ENCODE measurements at places on chromosomes 6 and 20.

DNA sequence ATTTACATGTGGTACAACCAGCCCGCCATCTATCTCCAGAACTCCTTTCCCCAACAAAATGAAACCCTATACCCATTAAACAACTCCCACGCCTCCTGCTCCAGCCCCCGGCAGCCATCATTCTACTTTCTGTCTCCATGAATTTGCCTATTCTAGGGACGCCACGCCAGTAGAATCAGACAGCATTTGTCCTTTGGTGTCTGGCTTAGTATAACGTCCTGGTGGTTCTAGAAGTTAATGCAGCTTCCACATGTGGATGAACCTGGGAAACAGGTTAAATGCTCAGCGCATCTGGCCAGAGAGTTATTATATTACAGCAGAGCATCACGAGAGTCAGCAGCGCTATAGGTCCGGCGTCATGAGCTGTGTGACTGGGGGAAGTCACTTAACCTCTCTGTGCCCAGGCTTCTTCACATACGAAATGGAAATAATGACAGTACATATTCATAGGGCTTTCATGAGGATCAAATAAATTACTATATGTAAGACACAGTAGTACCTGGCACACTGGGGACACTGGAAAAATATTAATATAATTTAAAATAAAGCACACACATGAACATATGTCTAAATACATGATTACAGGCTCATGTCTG, 178.7 kb upstream of the TAB2 start:
- DNase-seq = no peak

GRCh38 chr6:16238963-16239797, 793 bp downstream of the GMPR start:
- peak; percentile 28 for DNase-seq

- DNase-seq = peak; percentile 55
Observed at GRCh38 chr6:28586962-28587745, 61.5 kb downstream of the GPX5 start.

DNA sequence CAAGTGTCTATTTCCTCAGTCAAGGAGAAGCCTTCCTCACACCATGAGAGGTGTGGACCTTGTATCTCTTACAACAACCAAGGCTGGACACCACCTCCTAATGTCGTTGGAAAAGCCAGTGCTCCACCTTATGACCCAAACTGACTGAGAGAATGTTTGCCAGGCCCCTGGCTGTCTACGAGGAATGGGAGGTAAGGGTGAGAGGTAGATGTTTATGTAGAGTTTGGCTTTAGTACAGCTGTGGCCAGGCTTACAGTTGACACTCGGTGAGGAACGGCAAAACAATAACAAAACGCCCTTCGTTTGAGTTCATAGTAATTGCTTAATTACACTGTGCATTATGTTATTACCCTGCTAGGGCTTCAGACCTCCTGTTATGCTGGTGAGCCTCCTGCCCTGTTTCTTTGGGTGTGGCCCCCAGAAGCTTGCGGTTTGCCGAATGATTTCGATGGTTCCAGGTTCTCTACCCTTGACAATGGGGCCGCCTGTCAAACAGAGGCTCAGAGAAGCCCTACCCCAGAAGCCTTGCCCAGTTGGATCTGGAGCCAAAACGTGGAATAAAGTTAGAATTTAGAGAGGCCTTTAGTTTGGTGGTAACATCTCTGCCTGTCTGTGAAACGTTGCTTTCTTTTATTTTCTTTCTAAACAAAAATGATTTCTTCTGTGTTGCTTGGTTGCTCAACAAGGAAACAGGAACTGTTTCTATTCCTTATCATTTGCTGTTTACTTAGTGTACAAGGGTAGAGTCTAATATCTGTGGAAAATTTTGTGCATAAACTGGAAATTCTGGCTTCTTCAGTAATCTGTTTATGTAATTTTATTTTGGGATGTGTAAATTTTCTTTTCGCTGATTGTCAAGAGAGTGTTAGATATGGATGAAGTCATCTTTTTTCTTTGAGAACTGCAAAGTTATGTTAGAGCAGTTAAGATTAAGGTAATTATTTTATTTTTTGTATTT, 60.4 kb upstream of the FOXQ1 start:
- DNase-seq = no peak

GRCh38 chr6:170279977-170280688, 10.7 kb downstream of the DLL1 start:
- DNase-seq = no peak

- no peak for DNase-seq
Observed at GRCh38 chr6:135521431-135521830, 23.9 kb upstream of the AHI1 start.

DNA sequence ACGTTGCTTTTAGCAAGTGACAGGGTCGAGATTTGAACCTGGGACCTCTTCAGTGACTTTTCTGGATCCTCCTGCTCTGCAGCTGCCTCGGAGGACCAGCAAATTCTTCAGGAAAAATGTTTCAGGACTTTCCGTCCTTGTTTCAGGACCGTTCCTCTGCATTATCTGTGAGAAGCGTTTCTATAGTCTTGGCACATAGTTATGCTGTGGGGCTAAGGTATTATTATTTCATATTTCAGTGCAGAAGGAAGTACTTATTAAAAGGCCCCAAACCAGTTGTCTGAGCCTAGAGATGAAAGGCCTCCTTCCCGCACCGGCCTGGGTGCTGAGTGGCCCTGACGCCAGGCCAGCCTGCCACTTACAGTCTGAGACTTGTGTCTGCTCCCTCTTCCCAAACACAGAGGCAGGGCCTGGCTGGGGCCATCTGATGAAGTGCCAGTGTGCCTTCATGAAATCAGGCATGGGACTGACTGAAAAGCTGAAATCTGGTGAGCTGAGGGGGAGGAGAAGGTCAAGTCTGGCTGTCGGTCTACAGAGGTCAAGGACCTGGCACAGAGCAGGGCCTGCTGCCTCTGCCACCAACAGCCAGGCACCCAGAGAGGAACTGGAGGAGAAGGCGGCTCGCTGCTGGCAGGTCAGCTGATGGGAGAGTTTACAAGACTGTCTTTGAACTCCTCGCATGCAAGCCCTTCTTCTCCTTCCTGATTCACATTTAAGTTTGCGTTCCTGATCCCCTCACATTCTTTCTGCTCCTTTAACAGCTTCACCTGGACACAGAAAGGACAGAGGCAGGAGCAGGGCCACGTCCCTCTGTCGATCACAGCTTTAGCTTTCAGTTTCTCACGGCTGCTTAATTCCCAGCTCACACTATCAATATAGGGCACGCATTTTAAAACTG, 8.9 kb upstream of the QKI start:
- DNase-seq = no peak

GRCh38 chr6:159842035-159842434, 42.0 kb downstream of the PNLDC1 start:
- no peak for DNase-seq

GRCh38 chr6:137341681-137342195, 122.6 kb upstream of the IFNGR1 start:
- DNase-seq = no peak

GRCh38 chr6:33276864-33277662, at the start of gene B3GALT4:
Gene B3GALT4 (plus strand): TSS chr6:33277123. CDS start chr6:33277420, 297 bp downstream.
- no peak for DNase-seq

- no peak for DNase-seq
Observed at GRCh38 chr6:141209890-141210289, 922.8 kb upstream of the GJE1 start.

DNA sequence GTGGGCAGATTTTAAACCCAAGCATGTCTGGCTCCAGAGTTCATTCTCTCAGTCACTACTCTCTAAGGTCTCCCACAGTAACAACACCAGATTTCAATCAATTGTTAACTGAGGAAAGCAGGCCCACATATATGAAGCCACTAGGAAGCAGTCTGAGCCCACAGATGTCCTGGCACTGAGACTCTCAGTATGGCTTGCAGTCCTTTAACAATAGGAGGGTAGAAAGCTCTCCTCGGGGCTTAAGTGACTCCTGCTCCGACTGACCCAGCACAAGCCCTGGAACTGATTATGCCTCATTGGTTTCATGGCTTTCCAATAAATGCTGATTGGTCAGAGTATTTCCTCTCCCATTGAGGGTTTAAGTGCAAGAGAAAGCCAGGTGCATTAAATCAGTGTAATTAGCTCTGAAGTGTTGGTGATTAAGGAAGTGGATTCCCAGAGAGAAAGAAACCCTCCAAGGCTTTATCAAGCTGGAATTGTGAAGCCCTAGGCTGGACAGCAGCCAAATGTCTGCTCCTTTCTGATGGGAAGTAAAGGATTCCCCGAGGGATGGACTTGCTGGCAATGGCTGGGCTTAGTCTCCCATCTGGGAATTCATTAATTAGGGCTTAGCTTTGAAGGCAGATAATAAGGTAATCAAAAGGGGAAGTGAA, 76.6 kb upstream of the PROKR2 start:
- no peak for DNase-seq

DNA sequence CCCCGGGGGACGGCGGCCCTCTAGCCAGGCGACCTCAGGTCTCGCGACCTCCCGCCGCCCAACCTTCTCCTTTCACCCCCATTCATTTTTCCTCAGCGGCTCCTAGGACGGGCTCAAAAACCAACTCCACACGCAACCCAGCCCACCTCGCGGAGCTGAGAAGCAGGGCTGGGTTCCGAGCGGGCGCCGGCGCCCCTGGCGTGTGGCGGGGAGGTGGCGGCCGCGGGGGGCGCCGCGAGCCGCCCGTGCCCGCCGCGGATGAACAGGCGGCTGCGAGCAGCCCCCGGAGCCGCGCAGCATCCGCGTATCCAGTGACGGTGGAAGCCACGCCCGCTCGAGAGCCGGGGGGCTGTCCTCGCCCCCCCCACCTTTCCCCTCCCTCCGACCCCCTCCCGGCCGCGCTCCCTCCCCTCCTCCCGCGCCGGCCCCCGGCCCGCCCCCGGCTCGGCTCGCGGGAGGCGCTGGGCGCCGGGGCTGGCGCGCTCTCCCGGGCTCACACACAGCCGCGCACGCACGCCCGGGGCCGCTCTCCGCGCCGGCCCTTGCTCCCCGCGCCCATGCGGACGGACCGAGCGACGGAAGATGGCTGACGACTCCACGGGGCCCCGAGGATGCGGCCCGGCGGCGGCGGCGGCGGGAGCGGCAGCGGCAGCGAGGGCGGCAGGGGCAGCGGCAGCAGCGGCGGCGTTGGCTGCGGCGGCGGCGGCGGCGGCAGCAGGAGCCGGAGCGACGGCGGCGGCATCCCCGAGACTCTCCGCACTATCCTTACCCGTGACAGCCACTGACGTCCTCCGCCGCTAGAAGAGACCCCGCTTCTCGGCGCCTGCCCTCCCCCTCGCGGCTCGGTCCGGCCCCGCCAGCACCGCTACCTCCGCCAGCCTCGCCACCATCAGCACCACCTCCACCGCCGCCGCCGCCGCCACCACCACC, at the start of gene SOBP:
TSS of gene SOBP (plus strand) at position 482 of the 930 bp plus-strand sequence. CDS start 500 bp downstream, outside the sequence.
- no peak for DNase-seq

DNA sequence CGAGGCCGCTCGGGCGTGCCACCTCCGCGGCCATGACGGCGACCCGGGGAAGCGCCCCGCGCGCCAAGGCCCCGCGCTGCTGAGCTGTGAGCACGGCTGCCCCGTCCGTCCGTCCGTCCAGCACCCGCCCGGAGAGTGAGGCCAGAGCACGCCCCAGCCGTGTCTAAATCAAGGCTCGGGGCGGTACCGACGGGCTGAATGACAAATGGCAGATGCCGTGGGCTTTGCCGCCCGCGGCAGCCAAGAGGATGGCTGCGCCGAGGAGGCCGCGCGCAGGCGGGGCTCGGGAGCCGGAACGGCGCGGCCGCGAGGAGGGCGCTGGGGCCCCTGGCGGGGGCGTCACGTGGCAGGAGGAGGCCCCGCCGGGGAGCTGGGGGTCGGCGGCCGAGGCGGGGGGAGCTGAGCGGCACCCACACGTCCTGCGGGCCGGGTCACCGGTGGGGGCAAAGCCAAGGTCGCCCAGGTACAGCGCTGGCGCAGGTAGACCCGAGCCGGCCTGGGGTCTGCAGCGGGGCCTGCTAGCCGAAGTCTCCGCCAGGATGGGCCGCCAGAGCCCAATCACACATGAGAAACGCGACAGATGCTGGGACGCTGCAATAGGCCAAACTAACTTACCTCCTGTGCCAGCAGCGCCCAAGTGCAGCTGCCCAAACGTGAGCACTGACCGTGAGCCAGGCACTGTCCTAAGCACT, at the start of gene PLAGL1:
TSS of gene PLAGL1 (minus strand) at position 140 of the 692 bp plus-strand sequence. CDS start 60,123 bp downstream, outside the sequence.
- DNase-seq = no peak

DNA sequence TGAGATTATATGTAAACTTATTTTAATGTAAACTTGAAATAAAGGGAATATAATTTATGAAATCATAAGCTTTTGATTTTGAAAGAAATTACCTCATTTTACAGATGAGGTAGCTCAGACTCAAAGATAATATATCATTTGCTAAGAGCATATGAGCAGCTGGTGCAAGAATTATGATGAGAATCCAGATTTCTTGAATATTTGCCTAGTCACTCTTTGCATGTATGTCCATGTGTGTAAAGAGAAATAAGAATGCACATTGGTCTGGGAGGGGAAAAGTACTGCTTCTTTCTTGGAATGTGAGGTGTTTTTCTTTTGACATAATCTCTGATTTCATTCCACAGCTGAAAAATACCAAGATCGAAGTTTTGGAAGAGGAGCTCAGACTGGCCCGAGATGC, 11.1 kb upstream of the SNRNP48 start:
- no peak for DNase-seq

GRCh38 chr20:37142708-37143107, 36.4 kb upstream of the RPN2 start:
- DNase-seq = peak; percentile 26

DNA sequence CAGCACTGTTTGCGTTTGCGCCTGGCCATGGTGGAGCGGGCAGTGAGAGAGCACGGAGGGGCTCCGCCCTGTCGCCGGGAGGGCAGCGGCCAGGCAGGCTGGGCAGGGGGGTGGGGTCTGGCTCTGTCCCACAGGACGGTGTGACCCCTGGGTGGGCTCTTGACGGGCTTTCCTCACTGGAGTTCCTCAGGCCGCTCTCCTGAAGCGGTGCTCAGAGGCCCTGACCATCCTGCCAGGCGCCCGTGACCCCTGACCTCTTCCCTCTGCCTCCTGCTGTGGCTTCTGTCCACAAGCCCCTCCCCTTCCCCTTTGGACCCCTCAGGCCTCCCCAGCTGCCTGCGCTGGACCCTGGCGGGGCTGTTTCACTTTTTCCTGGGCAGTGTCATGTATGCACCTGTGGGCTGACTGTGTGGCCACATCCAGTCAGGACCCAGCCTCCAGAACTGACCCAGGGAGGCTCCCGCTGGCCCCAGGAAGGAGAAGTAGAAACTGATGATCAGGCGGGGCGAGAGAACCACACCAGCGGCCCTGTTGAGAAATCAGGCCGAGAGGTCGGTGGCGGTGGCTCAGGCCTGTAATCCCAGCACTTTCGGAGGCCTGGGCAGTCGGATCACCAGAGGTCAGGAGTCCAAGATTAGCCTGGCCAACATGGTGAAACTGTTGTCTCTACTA, 1.2 kb downstream of the OGFR start:
- DNase-seq = no peak

DNA sequence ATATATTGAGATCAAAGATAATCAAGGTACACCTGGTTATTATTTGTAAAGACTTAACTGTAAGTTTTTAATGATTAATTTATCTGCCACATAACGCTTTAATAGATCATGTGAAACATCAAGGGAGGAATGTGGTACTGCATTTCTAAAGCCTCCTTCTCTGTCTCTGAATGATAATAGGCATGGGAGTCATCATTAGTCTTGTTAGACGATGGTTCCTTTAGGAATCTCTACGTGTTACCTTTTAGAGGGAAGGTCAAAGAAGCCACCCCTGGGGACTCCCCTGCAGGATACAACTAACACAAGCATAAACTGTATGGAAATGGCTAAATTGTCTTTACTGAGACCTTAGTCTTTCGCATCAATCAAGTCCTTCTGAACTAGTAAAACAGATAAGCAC, 173.6 kb upstream of the MCHR2 start:
- no peak for DNase-seq

GRCh38 chr6:25537349-25538018, 114.5 kb upstream of the SCGN start:
- peak; percentile 12 for DNase-seq

- DNase-seq = no peak
Observed at GRCh38 chr20:31560094-31560745, 44.9 kb upstream of the ID1 start.
